ENCODE measurements at places on chromosomes 2 and 18.

GRCh38 chr18:28412521-28412920, 235.6 kb upstream of the CDH2 start:
- no peak for DNase-seq

GRCh38 chr2:71618327-71619113, 165.2 kb downstream of the DYSF start:
- DNase-seq, result no peak

DNA sequence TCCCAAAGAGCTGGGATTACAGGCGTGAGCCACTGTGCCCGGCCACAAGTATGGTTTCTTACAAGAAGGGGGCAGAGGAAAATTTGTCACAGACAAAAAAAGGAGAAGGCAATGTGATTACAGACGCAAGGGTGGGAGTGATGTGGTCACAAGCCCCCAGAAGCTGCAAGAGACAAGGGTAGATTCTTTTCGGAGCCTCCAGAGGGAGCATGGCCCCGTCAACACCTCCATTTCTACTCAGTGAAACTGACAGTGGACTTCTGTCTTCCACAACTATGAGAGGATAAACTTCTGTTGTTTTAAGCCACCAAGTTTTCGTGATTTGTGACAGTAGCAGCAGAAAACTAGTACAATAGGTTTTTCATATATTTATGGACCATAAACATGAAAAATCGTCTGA, 2.1 kb upstream of the TCF7L1 start:
- DNase-seq, result peak; percentile 28

DNA sequence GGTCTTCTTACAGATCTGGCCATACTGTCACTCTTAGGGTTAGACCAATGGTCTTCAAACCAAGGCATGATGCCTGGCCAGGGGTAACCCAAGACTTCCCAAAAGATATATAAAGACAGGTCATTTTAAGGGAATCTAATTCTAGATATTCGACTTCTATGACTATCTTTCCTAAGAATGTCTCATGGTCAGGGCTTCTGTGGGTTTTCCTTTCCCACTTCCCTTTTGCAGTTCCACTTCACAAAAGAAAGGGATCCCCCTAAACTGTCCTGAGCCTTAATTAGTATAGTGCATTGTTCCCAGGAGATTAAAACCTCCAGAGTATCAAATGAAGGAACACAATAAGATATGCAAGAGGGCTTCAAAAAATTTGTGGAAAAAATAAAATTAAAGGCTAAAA, 223.6 kb upstream of the SIX2 start:
- DNase-seq, result no peak

- peak; percentile 63 for DNase-seq
These were observed 3.0 kb upstream of the INPP1 start for GRCh38 chr2:190340369-190340768.

DNA sequence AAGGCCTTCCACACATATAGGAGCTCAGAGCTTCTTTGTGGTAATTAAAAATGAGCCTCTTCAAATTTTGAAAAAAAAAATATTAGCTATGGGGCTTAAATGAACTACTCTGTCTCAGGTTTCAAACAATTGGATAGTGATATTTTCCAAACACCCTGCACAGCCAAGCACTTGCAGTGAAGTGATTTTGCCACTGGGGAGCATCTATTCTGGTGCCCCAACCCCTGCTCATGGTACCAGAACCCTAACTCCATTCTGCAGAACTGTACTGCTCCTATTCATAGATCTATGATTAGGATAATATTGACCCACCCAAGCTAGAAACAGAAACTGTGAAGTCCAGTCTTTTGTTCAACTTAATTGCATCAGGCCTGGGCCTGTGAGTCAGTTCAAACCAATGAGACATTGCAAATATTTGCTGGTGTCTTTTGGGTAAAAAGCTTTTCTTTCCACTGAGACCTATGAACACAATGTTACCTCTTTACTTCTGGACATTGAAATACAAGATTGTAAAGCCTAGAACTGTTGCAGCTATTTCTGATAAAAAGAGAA, 324.0 kb downstream of the GALNT13 start:
- no peak for DNase-seq
